ENCODE measurements at places on chromosomes 2 and 18.

GRCh38 chr2:133802409-133803039 is 234.3 kb upstream of the NCKAP5 start:
- DNase-seq: no peak

DNA sequence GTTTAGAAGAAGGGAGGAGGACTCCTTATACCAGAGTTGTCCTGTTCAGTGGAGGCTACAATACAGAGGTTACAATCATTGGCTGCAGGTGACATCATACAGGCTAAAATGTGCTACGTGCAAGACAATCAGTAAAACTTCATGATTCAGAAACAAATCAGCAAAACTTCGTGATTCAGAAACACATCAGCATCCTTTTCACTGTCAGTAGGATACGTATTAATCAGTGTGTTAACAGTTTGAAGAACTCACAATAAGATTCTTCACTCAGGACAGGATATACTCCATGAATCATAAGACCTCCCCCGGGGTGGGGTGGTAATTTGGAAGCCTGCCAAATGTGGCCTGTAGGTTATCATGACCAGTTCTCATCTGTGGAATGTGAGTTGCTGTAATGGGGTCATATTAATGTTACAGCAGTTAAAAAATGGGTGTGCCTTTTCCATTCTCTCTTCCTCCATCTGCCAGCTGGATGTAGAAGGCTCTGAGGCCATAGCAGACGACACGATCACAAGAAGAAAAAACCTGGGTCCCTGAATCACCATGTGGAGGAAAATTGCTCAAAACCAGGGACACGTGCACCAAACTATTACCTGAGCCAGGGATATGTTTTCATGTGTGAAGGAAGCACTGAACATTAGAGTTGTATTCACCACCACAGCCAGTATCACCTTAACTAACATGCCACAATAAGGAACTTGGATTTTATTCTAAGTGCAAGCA is 134.8 kb upstream of the CREB1 start:
- DNase-seq: peak; percentile 40

- DNase-seq: no peak
Measured at GRCh38 chr2:48944956-48945355, 189.4 kb upstream of the LHCGR start.

GRCh38 chr2:127527001-127527804 is 914 bp upstream of the IWS1 start:
- DNase-seq: no peak

DNA sequence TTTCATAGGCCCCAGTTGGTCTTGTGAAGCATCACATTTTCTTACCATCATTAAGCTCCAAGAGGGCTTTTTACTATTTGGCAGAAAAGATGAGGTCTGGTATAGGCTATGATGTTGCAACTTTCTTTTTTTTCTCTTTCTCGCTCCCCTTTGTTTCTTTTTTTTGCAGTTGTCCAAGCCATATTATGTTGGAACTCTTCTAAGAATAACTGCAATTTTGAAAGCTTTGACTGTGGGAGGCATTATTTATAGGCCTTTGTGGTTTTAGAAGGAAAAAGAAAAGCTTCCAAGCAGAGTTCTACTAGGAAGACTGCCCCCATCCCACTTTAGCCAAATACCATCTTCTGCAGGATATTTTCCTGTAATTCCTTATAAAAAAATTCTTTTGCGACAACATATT is 571.6 kb downstream of the ARHGAP15 start:
- no peak for DNase-seq

GRCh38 chr2:10242451-10242850 is 60.3 kb upstream of the HPCAL1 start:
- no peak for DNase-seq

DNA sequence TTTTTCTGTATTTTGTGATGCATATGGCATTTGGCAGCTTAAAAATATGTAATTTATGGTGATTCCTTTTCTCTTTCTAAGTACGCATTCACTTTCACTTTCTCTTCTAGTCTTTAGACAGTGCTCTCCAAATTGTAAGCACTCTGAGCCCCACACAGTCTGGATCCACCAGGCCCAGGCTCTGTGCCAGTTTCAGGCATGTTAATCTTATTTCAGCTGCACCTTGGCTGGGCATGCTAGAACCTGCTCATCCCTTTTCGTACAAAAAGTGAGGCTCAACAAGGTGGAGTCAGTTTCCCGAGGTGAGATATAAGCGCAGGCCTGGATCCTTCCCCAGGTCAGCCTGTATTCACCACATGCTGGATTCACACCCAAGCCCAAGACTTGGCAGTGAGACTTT is 203.9 kb downstream of the MTX2 start:
- DNase-seq: no peak

DNA sequence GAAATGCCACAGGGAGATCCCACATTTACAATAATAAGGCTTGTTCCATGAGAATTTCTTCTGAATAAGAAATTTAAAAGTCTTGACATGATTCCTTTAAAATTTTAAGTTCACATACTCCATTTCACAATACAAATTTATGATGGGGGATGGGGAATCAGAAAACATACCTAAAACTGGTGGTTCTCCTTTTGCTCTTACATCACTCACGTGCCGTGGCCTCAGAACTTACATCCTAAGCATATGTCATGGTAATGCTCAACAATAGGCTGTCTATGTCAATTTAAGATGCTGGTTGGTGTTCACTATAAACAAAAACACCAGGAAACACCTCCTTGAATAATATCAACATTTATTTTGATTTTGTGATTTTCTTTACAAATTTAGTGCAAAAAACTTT is 12.8 kb downstream of the UPP2 start:
- DNase-seq: no peak

- no peak for DNase-seq
Measured at GRCh38 chr2:10441948-10442347, 6.2 kb downstream of the ODC1 start.

GRCh38 chr2:15908371-15908770 is 32.0 kb upstream of the MYCN start:
- no peak for DNase-seq

- DNase-seq: no peak
Measured at GRCh38 chr18:59140302-59140885, 710 bp downstream of the SEC11C start.

DNA sequence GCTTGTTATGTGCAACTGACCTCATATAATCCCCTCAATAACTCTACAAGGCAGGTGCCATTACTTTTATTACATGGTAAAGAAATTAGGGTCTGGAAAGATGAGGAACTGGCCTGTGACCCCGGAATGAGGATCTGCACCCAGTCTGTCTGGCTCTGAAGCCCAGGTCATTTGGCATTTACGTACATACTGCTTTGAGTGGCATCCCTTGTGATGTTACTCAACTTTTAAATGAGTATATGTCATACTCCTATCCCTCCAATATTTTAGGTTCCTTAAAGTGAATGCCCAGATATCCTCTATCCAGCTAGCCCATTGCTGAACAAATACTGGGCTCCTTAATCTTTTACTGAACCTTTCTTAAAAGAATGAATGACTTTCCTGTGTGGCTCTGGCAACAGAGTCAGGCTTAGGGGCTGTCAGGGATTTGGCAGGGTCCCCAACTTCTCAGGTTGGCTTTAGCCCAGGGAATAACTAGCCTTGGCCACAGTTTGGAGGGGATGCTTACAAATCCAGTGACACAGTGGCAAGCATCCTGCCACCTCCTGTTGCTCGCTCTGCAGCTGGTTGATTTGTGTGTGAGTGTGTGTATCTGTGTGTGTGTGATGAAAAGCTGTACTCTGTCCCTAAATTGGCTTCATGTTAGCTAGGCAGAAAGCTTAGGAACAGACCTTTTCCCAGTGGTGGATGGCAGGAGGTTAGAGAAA is 3.4 kb upstream of the CXCR4 start:
- DNase-seq: no peak

DNA sequence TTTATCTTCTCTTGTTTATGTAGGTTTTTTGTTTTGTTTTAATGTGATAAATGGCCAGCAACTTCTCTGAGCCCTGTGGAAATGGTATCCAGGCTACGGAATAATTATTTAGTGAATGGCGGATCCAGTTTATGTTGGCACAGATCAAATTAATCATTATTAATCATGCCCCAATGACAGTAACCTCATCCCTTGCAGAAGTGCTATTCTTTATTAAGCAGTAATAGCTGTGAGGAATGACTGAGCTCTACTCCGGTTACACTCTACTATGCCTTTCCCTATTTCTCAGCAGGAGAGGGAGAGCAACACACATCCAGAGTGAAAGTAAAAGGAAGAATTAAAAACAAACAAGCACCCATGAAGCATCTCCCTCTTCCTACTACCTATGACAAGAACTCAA is 84.8 kb downstream of the SETBP1 start:
- DNase-seq: peak; percentile 18

DNA sequence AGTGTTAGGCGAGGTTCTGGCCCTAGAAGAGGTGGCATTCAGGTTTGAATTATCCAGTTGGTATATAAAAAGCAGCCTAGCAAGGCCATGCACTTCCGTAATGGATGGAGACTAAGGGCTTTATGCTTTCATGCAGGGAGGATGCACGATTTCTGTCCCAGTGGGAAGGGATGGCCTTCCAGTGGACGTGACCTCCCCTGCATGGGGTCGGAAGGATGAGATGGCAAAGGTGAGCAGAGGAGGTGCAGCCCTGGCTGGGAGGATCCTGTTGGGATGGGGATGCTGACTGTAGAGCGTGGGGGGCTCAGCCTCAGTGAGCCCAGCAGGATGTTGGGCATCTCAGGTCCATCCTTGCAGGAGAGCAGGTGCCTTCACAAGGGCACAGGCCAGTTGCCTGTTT is 4.8 kb downstream of the ASB18 start:
- DNase-seq: no peak

DNA sequence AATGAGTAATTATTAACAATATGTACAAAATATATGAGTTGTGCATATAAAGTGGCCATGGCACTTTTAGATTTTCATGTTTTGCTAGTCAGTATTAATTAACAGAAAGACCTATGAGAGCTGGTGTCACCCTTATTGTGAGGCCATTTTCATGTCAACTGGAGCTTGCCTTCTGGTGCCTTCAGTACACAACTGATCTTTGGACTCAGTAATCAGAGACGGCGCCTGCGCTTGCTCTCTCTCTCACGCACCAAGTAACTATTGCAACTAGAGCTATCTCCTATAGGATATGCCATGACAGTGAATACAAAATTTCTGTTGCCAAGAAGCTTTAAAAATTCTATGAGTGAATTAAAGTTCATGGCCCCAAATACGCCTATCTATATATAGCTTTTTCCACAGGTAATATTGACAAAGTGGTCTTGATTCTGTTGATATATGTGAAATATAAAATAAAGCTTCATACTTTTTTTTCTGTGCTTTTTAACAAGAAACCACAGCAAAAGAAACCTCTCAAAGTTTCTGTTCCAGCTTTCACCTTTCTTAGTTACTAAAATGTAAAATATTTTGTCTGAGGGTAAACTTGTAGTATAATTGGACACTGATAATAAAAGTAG is 2.9 kb downstream of the SERTAD2 start:
- DNase-seq: no peak

- DNase-seq: no peak
Measured at GRCh38 chr18:74290794-74291471, 830 bp downstream of the CYB5A start.

DNA sequence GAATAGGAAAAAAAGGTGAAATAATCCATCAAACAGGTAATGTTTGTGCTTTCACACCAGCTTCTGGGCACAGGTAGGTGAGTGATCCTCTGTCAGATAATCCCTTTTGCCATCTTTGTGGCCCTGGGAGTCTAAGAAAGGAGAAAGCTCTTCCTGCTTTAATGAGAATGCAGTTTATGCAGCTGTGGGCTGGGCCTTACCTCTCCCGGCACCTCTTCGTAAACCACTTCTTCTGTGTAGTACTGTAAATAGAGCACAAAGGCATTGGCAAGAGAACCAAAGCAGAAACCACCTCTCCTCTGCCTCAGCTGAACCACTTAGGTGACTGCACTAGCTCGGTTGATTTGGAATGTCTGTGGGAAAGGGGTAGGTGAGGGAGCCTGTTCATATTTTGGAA is 4.9 kb downstream of the NEB start:
- no peak for DNase-seq

DNA sequence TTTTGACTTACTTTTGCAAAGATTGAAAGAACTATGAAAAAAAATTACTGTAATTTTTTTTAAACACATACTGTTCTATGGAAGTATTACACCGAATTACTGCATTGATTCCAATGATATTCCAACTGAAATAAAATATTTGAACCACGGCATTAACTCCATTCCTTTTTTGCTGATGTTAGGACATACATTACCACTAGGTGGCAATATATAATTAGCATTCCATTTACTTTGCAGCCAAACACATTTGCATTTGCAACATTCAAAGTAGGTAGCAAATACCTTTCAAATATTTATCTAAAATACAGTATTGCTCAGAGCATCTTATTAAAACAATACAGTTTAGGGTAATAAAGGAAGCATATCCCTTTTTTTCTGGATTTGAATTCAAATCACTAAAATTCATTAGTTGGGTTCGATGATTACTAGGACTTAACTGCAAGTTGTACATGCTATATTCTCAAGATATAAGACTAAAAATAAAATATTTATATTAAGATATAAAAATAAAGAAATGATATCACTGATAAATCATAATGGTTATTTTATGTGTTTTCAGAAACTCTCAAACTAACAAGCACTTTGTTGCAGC is 31.3 kb downstream of the LANCL1 start:
- no peak for DNase-seq

DNA sequence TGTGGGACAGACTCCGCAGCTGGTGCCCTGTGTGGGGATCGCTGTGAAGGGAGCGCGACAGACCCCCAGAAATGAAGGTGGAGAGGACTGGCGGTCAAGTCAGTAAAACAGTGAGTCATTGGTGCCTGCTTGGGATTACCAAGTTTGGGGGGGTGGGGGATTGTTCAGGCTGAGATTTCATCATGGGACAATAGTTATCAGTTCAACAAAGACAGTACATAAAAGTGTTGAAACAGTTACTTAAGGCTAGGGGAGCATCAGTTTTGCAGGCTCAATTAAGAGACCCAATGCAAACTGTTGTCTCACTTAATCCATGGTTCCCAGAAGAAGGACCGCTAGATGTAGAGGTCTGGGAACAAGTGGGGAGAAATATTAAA is 42.4 kb upstream of the PDK1 start:
- no peak for DNase-seq

DNA sequence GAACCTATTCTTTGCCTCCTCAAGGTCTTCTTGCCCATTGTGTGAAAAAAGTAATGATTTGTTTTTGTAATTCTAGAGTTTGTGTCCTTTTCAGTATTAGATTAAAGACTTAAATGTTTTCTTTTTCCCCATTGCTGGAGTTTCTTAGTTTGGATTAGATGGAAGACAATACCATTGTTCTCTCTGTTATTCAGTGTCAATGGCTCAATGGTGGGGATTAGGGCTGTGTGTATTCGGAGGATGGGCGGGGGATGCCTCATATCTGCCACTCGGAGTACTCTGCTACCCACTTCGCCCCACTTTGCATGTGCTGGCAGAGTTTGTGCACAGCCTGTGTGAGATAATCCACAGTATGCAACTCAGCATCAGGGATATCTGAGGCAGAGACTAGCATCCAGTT is 90.1 kb downstream of the KLHL29 start:
- DNase-seq: no peak

GRCh38 chr18:12428923-12429322 is 21.2 kb downstream of the PRELID3A start:
- no peak for DNase-seq

- no peak for DNase-seq
Measured at GRCh38 chr2:198325359-198325758, 521.0 kb downstream of the PLCL1 start.

Measured in smooth muscle cell of the brain vasculature (primary cell).